ENCODE measurements at places on chromosomes 5 and 9.

GRCh38 chr5:65359569-65359968 lies 122.2 kb downstream of the ADAMTS6 start:
- no peak for DNase-seq

- DNase-seq = no peak
Observed at GRCh38 chr9:115373710-115374045, 255.7 kb upstream of the TNC start.

DNA sequence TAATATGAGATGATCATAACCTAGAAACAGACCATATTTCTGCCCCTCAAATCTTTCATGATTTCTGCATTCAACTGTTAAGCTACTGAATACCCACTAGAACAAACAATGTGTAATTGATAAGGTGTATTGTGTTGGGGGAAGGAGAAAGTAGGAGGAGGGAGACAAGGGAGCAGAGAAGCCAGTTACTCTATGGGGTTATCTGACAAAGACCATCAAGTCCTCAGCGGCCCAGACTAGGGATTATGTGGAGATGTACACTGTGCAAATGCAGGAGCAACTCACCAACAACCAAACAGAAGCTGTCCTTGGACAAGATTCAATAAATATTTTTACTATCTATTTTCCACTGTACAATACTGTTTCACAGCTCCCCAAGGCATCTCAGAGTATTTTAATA lies 2.7 kb downstream of the NRG2 start:
- no peak for DNase-seq

DNA sequence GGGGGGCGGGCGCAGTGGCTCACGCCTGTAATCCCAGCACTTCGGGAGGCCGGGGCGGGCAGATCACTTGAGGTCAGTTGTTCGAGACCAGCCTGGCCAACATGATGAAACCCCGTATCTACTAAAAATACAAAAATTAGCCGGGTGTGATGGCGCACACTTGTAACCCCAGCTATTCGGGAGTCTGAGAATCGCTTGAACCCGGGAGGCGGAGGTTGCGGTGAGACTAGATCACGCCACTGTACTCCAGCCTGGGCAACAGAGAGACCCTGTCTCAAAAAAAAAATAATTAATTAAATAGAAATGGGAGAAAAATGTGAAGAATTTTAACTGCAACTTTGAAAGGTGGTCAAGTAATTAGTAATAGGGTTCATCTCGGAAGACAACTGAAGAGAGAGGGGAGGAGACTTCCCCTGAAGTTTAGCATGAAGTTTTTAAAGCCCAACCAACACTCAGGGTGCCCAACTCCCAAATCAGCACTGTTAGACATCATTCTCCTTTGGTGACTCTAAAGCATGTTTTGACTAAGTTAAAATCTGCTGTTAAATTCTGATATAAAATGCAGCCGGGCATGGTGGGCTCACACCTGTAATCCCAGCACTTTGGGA lies 1.4 kb upstream of the CSNK1A1 start:
- DNase-seq = no peak

- no peak for DNase-seq
Observed at GRCh38 chr5:167816864-167817263, 474.6 kb upstream of the WWC1 start.

DNA sequence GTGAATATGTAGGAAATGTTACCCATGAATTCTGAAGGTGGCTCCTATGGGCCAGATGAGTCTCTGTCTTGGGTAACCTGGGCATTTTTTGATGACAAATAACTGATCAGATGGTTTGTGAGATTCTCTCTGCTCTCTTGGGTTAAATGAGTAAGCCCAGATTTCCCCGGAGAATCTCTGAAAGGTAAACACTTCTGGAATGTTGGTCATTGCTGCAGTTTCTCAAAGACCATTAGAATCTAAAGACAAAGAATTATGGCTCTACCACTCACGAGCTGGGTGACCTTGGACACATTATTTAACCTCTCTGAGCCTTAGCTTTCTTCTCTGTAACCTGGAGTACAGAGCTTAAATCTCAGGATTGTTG lies 191.2 kb downstream of the DAB2IP start:
- no peak for DNase-seq
